ENCODE measurements at places on chromosomes 13 and 19. TPM values are rescaled to one million over a fixed set of nuclear protein-coding genes. Genes with fewer than 3 reads are reported as not detected.

- DNase-seq = peak; percentile 1
- no peak overlapping the region for H3K4me3 ChIP-seq
- H3K36me3 ChIP-seq = no peaks in the 10 kb centered on the region
- no peaks in the 10 kb centered on the region for H3K27me3 ChIP-seq
- H3K27ac ChIP-seq = no peak overlapping the region
- no peaks in the 10 kb centered on the region for H3K4me1 ChIP-seq
Observed at GRCh38 chr13:68813180-68813796, 1294.3 kb upstream of the ATXN8OS start.

The ZNF546 gene
- 8.9 TPM for total RNA-seq

The PSG6 gene
- 0.53 TPM for total RNA-seq

The FAM174C gene
- 14.0 TPM for total RNA-seq

All from muscle of leg (tissue), 16 donors.